ENCODE measurements at places on chromosomes 12 and 14.
A peak's percentile ranks its signal among the peaks of the same experiment; 100 is the strongest.

DNA sequence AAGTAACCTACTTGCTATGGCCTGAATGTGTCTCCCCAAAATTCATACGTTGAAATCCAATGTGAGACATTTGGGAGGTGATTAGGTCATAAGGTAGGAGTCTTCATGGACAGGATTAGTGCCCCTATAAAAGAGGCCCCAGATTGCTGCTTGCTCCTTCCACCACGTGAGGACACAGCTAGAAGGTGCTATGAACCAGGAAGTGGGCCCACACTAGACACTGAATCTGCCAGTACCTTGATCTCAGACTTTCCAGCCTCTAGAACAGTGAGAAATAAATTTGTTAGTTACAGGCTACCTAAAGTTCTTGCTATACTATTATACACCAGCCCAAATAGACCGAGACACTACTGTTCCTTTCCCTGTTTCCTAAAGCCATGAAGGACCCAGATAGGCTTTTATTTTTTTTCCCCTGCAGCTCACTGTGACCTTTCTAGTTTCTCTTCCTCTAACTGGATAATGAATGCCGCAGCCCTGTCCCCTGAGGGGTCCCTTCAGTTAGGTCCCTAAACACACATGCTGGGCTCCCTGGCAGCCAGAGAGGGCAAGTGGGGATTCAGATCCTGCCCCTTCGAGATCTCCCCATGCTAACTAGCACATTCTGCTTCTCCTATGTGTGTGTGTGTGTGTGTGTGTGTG, 19.3 kb downstream of the SLC25A3 start:
- DNase-seq = no peak

GRCh38 chr14:63939006-63939270, 86.1 kb downstream of the SYNE2 start:
- no peak for DNase-seq

GRCh38 chr14:100864206-100864605, 38.3 kb downstream of the MEG3 start:
- no peak for DNase-seq

GRCh38 chr12:117936722-117937484, 31.9 kb downstream of the KSR2 start:
- no peak for DNase-seq

- DNase-seq = no peak
Measured at GRCh38 chr12:108825201-108825950, 32.0 kb downstream of the SSH1 start.

DNA sequence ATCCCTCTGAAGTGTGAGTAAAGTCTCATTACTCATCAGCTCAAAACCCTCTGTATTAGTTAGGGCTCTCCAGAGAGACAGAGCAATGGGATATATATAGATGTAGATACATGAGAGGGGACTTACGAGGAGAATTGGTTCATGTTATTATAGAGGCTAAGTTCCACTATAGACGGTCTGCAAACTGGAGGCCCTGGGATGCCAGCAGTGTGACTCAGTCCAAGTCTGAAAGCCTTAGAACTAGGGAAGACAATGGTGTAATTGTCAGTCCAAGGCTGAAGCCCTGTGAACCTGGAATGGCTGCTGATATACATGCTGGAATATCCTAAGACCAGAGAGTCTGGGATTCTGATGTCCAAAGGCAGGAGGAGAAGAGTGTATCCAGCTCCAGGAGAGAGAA, 57.3 kb upstream of the CEP83 start:
- no peak for DNase-seq

- DNase-seq = no peak
Measured at GRCh38 chr12:117897372-117898161, 71.2 kb downstream of the KSR2 start.

DNA sequence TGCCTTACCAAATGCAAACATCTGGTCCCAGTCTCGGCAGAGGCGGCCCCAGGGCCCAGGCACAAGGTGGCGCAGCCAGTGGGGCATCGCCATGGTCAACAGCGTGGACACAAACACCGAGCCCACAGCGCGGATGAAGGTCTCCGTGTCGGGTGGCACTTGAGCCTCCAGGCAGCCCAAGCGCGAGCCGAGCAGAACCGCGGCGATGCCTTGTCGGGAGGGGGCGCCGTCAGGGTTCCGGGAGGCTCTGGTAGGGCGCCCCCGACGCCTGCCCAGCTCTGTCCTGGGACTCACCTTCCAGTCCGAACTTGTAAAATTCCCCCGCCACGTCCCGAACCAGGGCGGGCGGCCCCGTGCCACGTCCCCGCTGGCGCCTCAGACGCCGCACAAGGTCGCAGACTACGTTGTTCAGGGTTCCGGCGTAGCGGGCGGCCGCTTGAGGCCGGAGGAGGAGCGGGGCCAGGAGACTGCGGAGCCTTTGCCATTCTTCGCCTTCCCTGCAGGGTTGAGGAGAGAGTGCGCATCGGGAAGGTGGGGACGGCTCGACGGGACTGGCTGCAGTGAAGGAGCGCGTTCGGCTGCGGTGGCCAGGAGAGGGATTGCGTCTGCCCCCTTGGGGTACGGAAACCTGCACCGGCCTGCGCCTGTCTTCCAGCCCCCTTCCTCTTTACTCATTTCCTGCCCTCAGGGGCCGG, 1.7 kb downstream of the CYP27B1 start:
- peak; percentile 69 for DNase-seq
